ENCODE measurements at places on chromosomes 5 and 9.

DNA sequence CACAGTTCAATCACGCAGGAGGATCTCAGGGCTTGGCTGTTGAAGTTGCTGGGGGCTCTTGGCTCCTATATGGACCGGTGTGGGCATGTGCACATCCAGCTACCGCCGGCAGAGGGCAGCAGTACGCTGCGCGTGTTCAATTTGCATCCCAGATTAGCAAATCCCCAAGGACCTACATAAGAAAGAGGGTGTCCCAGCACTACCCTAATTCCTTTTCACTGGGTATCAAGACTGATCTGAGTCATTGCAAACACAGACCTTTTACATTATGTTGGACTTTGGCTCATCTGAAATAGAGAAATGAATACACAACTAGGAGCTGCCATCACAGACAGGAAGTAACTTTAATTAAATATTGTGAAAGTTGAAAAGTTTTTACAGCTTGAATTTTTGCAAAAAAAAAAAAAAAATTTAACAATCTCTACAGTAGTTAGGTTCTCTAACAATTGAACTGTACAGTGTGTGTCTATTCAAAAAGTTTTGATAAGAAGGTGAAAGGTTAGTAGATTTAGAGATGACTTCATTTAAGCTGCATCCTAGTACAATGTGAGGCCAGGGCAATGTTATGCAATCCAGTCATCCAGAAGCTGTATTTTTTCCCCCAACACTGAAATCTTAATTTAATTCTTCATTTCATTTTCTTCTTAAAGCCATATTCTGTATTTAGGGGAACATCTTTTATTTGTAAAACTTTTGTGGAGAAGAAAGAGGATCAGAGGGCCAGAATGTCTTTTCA lies 404.0 kb downstream of the EBF1 start:
- DNase-seq, result peak; percentile 37

- no peak for DNase-seq
These were observed 256.8 kb downstream of the ROR2 start for GRCh38 chr9:91693226-91693625.

DNA sequence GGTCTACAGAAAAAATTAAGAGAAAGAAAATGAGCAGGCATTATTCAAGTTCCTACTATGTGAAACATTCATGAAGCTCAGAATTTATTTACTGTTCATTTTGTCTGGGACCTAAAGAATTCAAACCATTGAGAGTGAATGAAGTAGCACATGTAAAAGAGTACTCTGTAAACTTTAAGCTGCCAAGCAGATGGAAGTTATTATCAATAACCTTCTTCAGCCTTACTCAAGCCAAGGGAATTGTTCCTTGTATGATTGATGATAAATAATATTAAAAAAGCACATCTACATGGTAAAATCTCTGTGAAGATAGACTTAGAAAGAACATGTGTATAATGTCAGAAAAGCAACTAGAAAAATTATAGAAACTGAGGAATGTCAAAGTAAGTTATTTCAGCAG lies 17.8 kb upstream of the GLIS3 start:
- no peak for DNase-seq

GRCh38 chr5:149816661-149817060 lies 86.6 kb downstream of the PPARGC1B start:
- no peak for DNase-seq

DNA sequence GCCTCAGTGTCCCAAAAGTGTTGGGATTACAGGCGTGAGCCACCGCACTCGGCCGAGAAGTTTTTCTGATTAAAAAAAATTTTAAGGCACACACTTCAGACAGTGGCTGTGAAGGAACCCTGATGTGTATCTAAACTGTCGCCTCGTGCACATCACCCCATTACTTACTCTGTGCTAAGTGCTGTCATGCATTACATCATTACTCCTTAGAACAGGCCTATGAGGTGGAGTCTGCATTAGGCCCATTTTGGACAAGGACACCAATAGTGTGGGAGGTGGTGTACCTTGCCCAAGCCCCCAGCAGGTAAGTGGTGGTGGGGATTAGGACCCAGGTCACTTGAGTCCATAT lies 3.8 kb upstream of the CDHR2 start:
- no peak for DNase-seq

DNA sequence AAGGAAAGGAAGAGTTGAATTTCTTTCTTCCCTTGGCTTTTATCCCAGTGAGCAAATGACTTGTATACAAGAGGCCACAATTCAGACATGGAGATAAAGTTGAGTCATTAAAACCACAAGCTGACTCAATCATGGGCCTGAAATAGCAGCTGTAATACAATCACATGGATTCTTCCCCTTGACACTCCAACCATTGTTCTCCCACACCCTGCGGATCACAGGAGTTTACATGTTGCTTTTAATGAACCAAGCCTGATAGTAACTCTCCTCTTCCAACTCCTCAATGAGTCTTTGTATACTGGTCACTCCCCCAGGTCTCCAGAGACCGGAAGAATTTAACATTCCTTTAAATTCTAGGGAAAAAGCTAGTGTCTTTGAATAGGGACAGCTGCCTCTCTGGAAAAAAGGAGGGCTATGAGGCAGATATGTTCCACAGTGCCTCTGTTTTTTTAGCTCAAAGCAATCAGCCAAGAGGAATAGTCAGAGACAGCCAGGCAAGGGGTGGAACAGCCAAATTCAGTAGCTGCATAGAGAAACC lies 32.4 kb downstream of the PCDHGC5 start:
- DNase-seq, result no peak

- DNase-seq, result no peak
These were observed 48.0 kb downstream of the RAB14 start for GRCh38 chr9:121153642-121154041.

GRCh38 chr5:151718646-151719045 lies 31.9 kb upstream of the SPARC start:
- DNase-seq, result no peak

DNA sequence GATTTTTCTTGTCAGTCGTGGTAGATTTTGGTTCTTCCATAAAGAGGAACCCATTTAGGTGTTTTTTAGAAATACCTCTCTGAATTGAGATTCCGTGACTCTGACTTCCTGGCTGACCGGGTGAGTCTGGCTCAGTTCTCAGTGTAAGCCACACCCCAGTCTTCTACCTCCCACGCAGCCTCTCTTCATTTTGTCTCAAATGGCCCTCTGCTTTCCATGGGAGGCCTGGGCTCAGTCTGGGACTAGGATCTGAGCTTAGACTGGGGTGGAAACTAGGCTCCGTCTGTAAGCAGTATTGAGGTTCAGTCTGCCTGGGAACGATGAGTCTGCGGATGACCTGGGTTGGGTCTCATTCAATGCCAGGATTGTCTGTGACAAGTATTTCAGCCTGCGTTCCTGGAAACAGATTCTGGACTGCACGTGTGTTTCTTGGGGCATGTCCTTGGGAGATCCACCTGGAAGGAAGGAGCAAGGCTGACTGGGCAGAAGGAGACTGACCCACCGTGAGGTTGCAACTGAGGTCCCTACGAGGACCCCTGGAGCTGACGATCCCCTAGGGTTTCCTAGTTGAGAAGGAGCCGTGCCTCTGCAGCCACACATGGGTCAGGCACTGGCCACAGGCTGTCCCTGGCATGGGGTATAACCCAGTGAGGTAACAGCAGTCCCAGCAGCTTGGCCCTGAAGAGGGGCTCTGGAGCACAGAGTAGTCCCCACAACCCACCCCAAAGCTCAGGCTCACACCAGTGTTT lies 12.4 kb upstream of the CRB2 start:
- DNase-seq, result no peak

DNA sequence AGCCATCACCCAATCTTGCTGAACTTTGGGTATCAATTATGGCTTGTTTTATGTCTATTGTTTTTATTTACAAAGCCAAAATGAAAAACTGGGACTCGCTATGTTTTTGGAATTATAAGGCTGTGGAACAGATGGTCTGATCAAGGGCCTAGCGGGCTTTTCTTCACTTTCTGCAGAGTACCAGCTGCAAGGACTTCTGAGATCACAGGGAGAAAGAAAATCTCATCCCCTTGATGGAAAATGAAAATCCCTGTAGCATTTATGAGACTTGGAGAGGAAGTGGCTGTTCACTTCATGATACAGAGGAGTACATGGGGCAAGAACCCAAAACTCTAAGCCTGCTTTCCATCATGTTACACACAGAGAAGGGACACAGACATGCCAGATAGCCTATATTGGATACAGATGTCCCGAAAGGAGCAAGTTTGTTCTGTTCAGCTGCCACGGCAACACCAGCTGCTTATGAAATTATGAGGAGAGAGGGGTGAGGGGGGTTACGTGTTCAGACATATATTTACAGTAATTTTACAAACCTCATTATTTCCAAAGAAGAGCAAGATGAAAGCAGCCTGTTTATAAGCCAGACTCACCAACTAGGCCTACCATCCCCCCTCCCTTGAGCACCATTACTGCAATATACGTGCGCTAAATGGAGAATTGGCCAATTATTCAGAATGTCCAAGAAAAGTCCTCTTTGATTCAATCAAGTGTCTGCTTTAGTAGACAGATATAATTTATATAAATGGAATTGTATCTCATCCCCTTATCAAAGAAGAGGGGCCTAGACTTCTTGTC lies 220.0 kb downstream of the MARCHF11 start:
- DNase-seq, result no peak

GRCh38 chr5:124566875-124567450 lies 179.5 kb downstream of the ZNF608 start:
- no peak for DNase-seq

- no peak for DNase-seq
These were observed 206.0 kb downstream of the NFIB start for GRCh38 chr9:14107977-14108376.

DNA sequence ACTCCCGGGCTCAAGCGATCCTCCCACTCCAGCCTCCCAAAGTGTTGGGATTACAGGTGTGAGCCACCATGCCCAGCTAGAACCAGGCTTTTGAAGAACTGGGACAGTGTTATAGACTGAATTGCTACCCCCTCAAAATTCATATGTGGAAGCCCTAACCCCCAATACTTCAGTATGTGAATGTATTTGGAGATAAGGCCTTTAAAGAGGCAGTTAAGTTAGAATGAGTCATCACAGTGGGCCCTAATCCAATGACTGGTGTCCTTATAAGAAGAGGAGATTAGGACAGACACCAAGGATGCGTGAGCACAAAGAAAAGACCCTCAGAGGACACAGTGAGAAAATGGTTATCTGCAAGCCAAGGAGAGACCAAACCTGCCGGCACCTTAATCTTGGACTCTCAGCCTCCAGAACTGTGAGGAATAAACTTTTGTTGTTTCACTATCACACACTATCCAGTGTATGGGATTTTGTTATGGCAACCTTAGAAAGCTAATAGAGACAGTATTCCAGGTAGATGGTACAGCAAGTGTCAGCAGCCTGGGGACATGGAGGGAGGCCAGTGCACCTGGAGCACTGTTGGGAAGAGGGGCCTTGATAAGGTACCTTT lies 31.4 kb upstream of the ERGIC1 start:
- DNase-seq, result no peak

DNA sequence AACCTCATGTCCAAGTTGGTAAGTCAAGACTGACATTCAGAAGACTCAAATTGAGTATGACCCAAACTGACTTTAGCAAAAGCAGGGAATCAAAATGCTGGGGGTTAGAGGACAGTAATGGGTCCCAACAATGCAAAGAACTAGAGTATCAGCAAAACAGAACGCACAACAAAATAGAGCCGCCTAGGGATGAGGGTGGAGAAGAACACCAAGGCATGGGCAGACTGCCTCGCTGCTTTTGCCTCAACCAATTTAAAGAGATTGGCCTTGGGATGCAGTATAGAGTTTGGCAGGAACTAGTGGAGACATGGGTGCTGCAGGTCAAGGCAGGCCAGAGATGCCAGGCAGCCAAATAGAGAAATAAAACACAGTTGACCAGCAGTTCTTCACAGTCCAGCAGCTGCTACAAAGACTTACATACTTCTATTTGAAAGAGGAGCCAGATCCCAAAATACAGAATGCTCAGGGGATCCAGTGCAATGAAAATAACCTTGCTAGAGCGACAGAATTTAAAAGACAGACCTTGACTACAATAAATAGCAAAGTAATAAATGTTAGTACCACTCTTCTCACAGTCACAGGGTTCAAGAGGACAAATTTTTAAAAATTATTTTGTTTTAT lies 83.9 kb upstream of the NIPBL start:
- no peak for DNase-seq

DNA sequence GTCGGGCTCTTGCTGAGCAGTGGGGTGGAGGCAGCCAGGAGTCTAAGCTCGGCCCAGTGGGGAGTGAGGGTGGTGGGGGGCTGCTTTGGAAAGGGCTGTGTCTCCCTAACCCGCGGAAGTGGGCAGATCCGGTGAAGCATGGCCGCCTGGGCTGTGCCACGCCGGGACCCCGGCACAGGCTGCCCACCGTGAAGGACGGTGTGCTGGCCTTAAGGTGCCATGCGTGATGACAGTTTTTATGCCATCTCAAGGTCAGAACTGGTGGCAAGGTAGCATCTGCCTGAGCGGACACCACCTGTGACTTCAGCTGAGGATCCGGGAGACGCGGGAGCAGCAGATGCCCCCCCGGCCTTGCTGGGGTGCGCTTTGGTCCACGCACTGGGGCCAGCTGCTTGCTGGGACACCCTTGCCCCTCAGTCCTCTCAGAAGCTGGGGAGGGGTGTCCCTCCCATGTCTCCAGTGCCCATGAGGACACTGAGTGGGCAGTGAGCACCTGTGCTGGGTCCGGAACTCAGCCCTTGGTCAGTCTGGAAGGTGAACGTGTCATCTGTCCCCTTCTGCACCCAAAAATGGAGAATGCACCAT lies 53.9 kb downstream of the AHRR start:
- DNase-seq, result no peak

DNA sequence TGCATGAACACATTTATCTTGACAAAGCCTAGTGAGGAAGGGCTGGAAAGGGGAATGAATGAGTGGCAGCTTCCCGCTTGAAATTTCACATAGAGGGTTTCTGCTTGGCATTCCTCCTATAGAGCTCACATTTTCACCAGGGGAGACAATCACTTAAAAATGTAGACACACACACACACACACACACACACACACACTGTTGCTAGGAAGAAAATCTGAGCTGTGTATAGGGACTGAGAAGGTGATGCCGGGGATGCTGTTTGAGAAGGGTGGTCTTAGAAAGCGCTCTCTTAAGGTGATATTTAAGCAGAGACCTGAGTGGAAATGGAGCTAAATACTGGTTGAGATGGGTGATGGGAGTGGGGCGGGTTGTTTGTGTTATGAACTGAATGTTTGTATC lies 70.4 kb downstream of the LRRC70 start:
- no peak for DNase-seq

- DNase-seq, result no peak
These were observed 109.8 kb downstream of the UNC13B start for GRCh38 chr9:35271637-35272036.

Measured in stimulated activated CD8-positive, alpha-beta memory T cell treated with anti-CD3 and anti-CD28 coated beads, Interleukin-4, amount 100 ng/mL, for 1 hour (primary cell).